ENCODE measurements at places on chromosomes 3 and 15.

DNA sequence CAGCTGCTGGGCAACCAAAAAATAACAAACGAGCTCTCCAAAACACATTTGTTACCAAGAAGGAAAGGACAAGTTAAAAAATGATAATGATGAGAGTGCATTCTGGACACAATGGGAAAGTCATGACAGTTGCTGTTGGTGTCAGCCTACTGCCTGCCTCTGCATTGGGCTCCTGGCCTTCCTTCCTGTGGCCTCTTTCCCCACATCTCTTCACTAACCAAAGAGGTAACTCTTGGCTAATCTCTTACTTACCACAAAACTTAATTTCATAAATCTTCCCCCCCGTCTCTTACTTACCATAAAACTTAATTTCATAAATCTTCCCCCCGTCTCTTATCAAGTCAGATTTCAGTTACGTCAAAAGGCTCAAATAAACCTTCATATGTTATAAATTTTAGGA lies 58.6 kb downstream of the AGTR1 start:
- DNase-seq = no peak

GRCh38 chr15:89494941-89495637 lies 1.3 kb downstream of the RHCG start:
- peak; percentile 34 for DNase-seq

DNA sequence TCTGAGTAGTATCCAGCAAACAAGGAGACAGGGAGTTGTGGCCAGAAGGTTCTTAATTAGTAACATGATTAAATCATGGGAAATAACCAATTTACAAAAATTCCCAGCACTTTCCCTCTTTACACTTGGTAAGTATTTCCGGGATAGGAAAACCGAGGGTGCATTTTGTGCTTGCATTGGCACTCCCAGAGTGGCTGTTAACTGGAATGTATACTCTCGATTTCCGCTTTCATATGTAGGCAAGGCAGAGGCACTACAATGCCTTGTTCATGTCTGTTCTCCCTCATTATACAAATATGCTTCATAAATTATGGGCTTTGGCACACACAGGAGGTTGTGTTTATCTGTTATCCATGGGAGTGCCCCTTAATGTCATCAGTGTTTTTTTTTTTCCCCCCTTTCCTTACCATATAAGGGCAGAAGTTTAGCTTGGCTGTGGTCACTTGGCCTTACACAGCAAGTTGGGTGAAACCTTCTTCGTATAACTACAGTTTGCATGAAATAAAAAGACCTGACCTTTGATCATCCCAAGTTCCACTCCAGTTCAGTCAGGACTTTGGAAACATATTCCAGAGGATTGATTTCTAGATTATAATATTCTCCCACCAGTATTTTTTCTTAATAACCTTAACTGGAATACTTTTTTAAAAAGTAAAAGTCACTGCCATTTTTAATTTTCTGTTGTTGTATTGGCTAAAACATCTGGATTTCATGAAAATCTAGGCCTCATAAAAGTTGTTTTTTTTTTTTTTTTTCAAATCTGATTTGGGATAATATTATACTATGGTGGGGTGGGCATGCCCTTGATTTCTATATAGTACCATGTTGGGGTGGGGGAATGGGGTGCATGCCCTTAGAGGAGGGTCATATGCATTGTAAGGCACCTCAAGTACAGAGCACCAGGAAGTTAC lies 8.9 kb downstream of the TPM1 start:
- peak; percentile 72 for DNase-seq

- no peak for DNase-seq
Observed at GRCh38 chr15:73424506-73424905, 18.5 kb upstream of the REC114 start.

- no peak for DNase-seq
Observed at GRCh38 chr15:101243420-101243819, 8.4 kb downstream of the CHSY1 start.

- DNase-seq = no peak
Observed at GRCh38 chr3:71956716-71957115, 171.8 kb upstream of the PROK2 start.

DNA sequence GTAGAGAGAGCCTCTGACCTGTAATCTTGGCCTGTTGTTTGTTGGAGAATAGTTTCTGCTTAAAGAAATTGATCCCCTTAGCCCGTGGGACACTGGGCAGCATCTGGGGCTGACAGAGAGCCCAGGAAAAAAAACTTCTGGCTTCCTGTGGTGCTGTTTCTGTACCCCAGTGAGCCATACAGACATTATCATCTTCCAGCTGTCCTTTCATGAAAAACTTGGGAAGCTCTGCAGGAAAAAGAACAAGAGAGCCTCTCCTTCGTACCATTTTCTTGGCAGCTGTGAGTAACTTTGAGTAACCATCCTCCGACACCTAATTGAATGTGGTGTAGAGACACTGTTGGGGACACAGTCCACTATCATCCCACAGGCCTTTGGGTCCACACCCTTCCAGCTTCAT lies 333.0 kb downstream of the SHQ1 start:
- no peak for DNase-seq

DNA sequence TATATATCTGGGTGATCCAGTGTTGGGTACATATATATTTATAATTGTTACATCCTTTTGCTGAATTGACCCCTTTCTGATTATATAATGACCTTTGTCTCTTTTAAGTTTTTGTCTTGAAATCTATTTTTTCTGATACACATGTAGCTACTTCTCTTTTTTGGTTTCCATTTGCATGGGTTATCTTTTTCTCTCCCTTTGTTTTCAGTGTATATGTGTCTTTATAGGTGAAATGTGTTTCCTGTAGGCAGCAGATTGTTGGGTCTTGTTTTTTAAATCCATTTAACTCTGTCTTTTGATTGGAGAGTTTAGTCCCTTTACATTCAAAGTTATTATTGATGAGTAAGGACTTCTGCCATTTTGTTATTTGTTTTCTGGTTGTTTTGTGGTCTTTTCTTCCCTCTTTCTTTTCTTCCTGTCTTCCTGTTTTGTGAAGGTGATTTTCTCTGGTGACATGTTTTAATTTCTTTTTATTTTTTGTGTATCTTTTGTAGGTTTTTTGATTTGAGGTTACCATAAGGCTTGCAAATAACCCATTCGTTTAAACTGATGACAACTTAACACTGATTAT lies 56.8 kb downstream of the STARD9 start:
- DNase-seq = no peak

DNA sequence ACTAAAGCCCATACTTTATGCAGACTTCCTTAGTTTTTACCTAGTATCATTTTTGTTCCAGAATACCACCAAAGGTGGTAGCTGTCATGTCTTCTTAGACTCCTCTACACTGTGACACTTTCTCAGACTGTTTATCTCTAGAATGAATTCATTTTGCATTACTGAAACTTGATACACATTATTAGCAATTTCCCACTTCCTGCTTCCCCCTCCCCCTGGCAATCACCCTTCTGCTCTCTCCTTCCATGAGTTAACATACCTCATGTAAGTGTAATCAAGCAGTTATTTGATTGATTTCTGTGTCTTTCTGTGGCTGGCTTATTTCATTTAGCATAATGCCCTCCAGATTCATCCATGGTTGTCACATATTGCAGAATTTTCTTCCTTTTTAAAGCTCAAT lies 204.9 kb downstream of the STAG1 start:
- peak; percentile 48 for DNase-seq

DNA sequence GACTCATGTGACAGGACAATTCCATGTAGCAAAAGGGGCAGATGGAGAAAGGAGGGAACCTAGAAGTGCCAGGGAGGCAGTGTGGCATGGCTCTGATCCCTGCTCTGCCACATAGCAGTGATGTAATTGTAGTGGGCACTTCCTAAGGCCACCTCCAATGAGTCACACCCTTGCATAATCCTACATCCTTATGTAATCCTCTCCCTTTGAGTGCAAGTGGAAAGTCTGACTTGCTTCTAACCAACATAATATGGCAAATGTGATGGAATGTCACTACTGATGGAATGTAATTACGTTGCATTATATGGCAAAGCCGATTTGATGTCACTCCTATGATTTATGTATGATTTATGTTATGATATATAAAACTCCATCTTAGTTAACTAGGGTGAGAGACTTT lies 72.9 kb upstream of the ATP2C1 start:
- peak; percentile 52 for DNase-seq

DNA sequence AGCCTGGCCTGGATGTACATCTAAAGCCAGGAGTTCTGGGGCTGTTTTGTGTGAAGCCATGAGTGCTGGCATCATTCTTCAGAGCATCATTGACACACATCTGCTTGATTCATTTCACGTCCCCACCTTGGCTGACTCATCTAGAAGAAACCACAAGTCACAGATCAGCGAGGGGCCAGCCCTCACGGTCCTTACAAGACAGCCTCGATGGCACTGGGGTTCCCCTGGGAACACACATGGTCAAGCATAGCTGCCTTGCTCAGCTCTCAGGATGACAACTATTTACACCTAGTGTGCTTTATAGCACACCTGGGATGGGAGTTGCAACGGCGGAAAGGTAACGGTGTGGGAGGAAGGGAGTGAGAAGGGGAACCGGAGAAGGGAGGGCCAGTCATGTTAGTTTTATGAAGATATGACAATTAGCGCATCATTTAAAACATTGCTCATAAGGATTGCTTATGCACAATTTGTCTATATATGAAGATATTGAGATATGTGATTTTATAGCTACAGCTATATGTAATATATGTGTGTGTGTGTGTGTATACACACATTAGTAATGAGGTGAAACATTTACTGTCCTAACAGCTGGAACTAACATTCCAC lies 227.1 kb downstream of the RPLP1 start:
- DNase-seq = no peak

DNA sequence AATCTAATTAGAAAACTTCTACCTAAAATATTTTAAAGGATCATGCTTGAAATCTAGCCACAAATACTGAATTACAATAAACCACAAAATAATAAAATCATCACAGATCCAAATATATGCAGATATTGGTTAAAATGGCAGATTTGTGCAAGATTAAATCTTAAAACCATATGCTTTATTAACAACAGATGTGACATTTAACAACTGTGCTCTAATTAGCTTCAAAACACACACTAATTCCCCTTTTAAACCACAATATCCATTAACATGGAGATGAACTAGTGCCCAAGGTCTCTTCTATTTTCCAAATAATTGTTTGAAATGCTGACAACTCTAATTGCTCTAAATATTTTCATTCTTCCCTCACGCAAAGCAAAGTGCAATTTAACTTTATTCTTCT lies 1530.3 kb downstream of the SI start:
- DNase-seq = no peak

DNA sequence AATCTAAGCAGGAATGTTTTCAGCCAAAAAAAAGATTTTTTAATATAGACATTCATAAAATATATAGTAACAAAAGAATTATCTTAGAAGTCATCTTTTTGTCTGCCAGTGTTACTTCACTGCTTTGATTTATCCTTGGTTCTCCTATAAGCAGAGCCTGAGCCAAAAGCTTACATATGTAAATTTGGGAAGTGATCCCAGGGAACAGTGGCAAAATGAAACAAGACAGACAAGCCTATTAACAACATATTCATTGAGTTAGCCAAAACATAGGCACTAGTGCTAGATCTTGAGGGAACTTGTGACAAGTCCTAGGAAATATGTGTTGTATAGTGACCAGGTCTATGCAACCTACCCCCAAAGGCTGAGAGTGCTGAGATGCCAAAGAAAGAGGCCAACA lies 11.3 kb downstream of the GTPBP8 start:
- no peak for DNase-seq

DNA sequence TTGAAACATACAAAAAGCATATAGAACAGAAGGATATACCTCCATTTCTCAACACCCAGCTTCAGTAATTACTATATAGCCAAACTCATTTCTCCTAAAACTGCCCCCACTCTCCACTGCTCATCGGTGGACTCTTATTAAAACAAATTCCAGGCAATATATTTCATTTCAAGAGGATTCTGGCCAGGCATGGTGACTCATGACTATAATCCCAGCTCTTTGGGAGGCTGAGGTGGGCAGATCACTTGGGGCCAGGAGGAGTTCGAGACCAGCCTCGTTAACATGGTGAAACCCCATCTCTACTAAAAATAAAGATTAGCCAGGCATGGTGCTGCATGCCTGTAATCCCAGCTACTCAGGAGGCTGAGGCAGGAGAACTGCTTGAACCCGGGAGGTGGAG lies 40.9 kb downstream of the SNX4 start:
- DNase-seq = peak; percentile 3

DNA sequence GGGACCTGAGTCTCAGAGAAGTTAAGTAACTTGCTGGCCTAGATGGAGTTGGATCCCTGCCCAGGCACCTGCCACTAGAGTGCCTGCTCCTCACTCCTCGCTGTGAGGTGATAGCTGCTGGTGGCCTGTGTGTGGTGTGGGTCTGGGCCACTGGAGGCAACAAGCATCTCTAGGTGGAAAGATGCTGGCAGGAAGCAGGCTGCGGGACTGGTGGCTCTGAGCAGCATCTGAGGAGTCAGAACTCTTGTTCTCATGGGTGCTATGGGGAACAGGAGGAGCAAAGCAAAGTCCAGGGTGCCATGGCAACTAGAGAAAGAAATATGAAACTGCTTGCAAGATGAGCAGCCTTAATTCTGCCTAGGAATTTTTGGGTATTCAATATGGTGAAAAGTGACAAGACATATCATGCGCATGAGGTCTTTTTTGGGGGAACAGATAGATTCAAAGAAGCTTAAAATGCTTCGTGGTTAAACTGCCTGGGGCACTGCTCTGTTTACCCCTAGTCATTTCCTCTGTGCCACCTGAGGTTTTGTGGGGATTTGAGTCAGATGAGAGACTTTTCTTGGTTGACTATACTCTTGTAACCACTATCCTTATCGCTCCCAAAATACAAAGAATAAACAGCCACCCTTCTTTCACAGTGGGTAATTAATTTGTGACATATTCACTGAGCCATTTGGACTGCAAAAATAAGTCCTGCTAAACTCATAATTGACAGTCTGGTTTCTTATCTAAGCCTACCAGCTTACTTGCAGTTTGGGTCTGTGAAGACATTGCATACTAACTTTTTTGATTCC lies 50.3 kb downstream of the MED12L start:
- DNase-seq = no peak

All from choroid plexus epithelial cell (primary cell).